ENCODE measurements at places on chromosomes 13 and 19. TPM values are rescaled to one million over a fixed set of nuclear protein-coding genes. Genes with fewer than 3 reads are reported as not detected.
A peak's percentile ranks its signal among the peaks of the same experiment; 100 is the strongest.

The IRS2 gene
- 3.1 TPM for polyA plus RNA-seq

The SERPINE3 gene
- not detected for polyA plus RNA-seq

The NTN5 gene
- polyA plus RNA-seq = not detected

The GRK1 gene
- polyA plus RNA-seq = not detected

The EDNRB gene
- polyA plus RNA-seq = 0.42 TPM

The CNN1 gene
- polyA plus RNA-seq = 30.0 TPM

The FGF21 gene
- not detected for polyA plus RNA-seq

The XRCC1 gene
- 32.4 TPM for polyA plus RNA-seq

DNA sequence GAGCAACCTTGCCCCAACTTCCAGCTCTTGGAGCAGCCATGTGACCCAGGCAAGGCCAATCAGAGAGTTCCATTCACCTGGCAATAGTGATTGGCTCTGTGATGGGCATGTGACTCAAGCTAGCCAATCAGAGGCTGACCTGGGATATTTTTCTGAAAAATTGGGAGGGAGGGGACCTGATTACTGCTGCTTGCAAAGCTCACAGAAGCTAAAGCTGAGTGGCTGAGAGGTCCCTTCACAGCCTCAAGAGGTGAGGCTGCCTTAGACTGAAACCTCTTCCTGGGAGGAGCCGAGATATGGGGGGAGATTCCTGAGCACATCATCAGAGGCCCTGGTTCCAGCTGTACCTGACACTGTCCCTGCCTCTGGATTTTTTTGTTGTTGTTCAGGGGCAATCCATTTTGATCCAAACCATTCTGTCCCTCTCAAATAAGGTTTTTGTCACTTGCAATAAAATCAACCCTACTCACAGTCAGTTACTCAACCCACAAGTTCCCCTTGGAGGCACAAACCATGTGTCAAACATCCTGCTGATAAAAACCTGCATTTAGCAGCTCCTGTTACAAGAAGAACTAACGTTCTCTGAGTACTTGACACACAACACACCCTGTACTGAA, 4.8 kb downstream of the CIB3 start:
- no peak overlapping the region for H3K4me3 ChIP-seq
- H3K27me3 ChIP-seq = no peaks in the 10 kb centered on the region
- peak; percentile 14 for DNase-seq
- H3K27ac ChIP-seq = no peak overlapping the region
- no peaks in the 10 kb centered on the region for H3K36me3 ChIP-seq

- no peak overlapping the region for H3K4me3 ChIP-seq
- DNase-seq = no peak
- H3K36me3 ChIP-seq = no peaks in the 10 kb centered on the region
- H3K27ac ChIP-seq = no peak overlapping the region
- H3K4me1 ChIP-seq = no peaks in the 10 kb centered on the region
These were observed 19.1 kb downstream of the POP4 start for GRCh38 chr19:29625186-29625651.

GRCh38 chr19:49906879-49907564, 10.3 kb upstream of the IL4I1 start:
- no peaks in the 10 kb centered on the region for H3K36me3 ChIP-seq
- no peak overlapping the region for H3K4me3 ChIP-seq
- H3K27ac ChIP-seq = no peak overlapping the region
- H3K27me3 ChIP-seq = no peaks in the 10 kb centered on the region
- no peak for DNase-seq

DNA sequence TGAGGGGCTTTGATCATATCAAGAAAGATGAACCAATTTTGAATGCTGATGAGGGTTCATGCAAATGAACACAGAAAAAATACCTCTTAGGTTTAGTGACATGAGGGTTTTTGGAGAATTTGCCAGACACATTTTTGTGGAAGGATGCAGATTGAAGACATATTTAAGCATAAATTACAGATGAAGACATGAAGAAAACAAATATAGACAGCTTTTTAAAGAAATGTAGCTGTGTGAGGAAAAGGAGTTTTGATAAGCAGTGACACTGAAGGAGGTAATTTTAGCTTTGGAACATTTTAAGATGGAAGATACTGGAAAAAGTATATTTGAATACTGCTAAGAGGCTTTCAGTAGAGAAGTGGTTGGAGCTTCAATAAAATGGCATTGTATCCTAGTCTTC, 810.8 kb upstream of the GPC6 start:
- no peak for DNase-seq
- H3K27ac ChIP-seq = no peak overlapping the region
- no peaks in the 10 kb centered on the region for H3K36me3 ChIP-seq
- H3K4me3 ChIP-seq = no peak overlapping the region
- no peaks in the 10 kb centered on the region for H3K4me1 ChIP-seq
- H3K27me3 ChIP-seq = no peaks in the 10 kb centered on the region

GRCh38 chr13:96903085-96903484, 91.2 kb downstream of the OXGR1 start:
- H3K36me3 ChIP-seq = no peaks in the 10 kb centered on the region
- no peaks in the 10 kb centered on the region for H3K4me1 ChIP-seq
- no peaks in the 10 kb centered on the region for H3K27me3 ChIP-seq
- H3K27ac ChIP-seq = no peak overlapping the region
- DNase-seq = no peak

- peaks cover 12% of the 10 kb centered on the region for H3K27me3 ChIP-seq
- H3K27ac ChIP-seq = no peak overlapping the region
- peak; percentile 63 for DNase-seq
- no peaks in the 10 kb centered on the region for H3K4me1 ChIP-seq
- H3K36me3 ChIP-seq = no peaks in the 10 kb centered on the region
These were observed 62.8 kb upstream of the CEACAM8 start for GRCh38 chr19:42657556-42657955.

- no peaks in the 10 kb centered on the region for H3K4me1 ChIP-seq
- H3K27ac ChIP-seq = no peak overlapping the region
- DNase-seq = no peak
- H3K4me3 ChIP-seq = no peak overlapping the region
- no peaks in the 10 kb centered on the region for H3K36me3 ChIP-seq
These were observed 6.2 kb downstream of the CEACAM5 start for GRCh38 chr19:41714598-41714997.

GRCh38 chr13:29239653-29240525, 355.6 kb downstream of the SLC7A1 start:
- H3K4me3 ChIP-seq = no peak overlapping the region
- H3K4me1 ChIP-seq = no peaks in the 10 kb centered on the region
- no peaks in the 10 kb centered on the region for H3K27me3 ChIP-seq

GRCh38 chr19:38907670-38908069, 4.3 kb downstream of the CCER2 start:
- H3K27me3 ChIP-seq = no peaks in the 10 kb centered on the region
- H3K4me1 ChIP-seq = no peaks in the 10 kb centered on the region
- H3K36me3 ChIP-seq = no peaks in the 10 kb centered on the region
- no peak overlapping the region for H3K4me3 ChIP-seq
- no peak overlapping the region for H3K27ac ChIP-seq

DNA sequence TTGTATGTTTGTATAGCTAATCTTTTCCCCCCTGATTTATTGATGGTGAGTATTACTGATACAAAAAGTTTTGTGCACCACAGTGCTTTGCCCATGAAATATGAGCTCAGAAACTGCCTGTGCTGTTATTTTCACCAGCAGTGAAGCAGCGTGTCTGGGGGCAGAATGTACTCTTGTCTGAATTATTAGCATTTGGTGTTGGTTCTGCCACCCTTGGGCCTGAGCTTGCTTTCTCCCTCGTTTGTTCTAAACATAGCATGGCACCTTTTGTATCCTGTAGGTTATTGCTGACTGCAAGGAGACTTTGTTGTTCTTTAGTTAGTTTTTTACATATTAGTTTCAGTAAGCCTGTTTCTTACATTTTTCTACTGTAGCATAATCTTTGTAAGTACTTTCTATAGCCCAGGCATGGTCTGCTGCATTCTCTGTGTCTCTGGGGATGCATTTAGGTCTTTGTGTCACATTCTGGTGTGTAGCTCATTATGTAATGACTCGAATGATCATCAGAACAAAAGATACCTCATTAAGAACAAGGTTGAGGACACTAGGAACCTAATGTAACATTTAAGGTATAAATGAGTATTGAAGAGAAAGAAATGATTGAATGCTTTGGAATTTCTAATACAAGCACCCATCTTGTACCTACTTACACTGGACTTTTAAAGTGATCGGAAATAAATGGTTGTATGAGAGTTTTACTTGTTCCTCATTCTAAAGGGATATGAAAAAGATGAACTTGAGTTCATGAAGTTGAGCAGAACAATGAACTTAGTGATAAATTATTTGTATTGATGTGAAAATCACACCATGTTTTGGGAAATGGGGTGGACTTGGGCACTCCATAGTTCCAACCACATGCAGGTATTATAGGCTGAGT, 50.3 kb upstream of the GPI start:
- no peak for DNase-seq
- H3K27me3 ChIP-seq = no peaks in the 10 kb centered on the region
- no peak overlapping the region for H3K4me3 ChIP-seq
- H3K27ac ChIP-seq = no peak overlapping the region
- H3K36me3 ChIP-seq = no peaks in the 10 kb centered on the region

DNA sequence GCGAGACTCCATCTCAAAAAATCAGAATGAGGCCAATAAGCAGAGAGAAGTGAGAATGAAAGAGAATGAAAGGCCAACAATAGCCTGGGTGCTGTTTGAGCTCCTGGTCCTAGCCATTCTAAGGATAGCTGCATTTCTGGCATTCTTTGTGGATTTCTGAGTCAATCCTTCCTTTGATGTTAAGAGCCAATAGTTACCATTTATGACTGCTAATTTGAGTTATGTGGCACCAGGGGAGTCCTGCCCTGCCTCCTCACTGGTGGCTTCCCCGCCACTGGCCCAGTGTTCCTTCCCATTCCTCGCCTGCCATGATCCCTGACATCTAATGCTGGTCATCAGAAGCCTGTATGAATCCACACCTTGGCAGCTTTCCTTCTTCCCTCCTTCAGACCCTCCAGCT, 991.2 kb downstream of the UQCRFS1 start:
- no peak for DNase-seq
- H3K36me3 ChIP-seq = no peaks in the 10 kb centered on the region
- H3K4me1 ChIP-seq = no peaks in the 10 kb centered on the region

DNA sequence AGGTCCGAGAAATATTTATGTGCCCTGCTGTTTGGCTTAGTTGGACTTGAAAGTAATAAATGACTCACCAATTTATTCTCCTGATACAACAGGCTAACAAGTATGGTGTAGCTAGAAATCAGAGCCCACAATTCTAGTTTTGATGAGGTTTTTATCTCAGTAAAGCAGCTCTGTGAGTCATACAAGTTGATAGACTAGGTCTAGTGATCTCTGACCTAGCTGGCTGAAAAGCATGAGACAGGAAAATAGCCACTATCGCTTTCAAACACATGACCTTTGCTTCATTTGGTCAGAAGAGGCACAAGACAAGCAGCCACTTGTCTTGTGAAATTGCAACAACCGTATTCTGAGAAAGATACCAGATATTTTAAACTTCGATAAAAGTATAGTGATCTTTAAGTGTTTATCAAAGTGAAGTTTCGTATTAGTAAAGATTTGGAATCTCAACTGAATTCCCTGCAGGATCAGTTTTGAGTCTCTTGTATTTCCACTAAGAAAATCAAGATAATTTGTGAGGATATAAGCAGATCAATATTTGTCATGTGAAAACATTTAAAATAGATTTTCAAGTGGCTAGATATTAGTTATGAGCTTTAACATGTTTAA, 126.7 kb downstream of the MAB21L1 start:
- no peak for DNase-seq
- no peak overlapping the region for H3K27ac ChIP-seq
- no peaks in the 10 kb centered on the region for H3K36me3 ChIP-seq
- H3K27me3 ChIP-seq = no peaks in the 10 kb centered on the region
- no peak overlapping the region for H3K4me3 ChIP-seq
- no peaks in the 10 kb centered on the region for H3K4me1 ChIP-seq

GRCh38 chr13:79382545-79383275, 23.3 kb downstream of the RBM26 start:
- H3K27ac ChIP-seq = no peak overlapping the region
- H3K4me1 ChIP-seq = peaks cover 12% of the 10 kb centered on the region
- H3K27me3 ChIP-seq = no peaks in the 10 kb centered on the region
- no peak for DNase-seq
- no peak overlapping the region for H3K4me3 ChIP-seq

GRCh38 chr19:14135355-14135754, 1.0 kb downstream of the ASF1B start:
- H3K36me3 ChIP-seq = no peaks in the 10 kb centered on the region
- no peak overlapping the region for H3K27ac ChIP-seq
- H3K4me1 ChIP-seq = peaks cover 16% of the 10 kb centered on the region
- peak overlapping the region; percentile 75 for H3K4me3 ChIP-seq
- H3K27me3 ChIP-seq = no peaks in the 10 kb centered on the region

DNA sequence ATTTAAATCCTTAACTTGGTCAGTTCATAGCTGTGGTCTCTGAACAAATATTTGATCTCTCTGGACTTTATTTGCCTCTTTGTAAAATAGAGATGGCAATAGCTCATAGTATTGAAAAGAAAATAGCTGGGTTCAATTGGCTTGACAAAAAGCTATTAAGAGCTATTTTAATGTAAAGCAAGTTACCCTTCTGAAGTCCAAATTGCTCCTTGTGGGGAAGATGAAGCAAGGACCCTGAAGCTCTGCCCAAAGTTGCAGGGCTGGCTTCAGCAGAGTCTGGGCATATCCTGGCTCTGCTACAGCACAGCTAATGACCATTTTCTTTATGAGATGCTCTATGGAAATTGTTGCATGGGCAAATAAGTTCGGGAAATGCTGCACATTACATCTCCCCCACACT, 484.5 kb downstream of the TDRD3 start:
- H3K4me3 ChIP-seq = no peak overlapping the region
- no peaks in the 10 kb centered on the region for H3K4me1 ChIP-seq
- H3K36me3 ChIP-seq = no peaks in the 10 kb centered on the region

DNA sequence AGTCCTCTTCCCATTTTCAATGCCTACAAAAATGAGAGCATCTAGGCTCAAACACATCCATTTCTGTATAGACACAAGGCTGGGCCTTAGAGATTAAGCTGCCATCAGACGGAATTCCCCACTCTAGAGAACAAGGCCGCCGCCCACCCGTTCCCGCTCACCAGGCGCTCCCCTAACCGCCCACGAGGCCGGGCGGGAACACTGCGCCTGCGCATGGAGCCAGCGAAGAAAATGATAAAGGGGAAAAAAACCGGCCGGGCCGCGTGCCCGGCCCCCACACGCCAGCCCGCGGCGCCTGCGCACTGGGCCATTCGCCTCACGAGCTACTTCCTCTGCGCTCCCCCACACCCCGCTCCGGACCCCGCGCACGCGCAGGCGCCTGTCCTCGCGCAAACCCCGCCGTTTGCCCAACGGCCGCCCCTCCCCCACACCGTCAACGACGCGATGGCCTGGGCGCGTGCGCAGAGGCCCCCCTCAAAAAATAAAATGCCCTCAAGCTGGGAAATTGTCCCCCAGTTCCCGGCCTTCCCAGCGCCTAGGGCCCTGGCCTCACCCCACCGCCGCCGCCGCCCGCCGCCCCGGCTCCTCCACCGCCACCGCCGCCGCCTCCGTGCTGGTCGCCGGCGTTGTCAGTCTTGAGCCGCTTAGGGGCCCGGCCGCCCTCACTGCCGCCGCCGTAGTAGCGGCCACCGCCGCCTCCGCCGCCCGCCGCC, 483 bp downstream of the HNRNPL start:
- peaks cover 13% of the 10 kb centered on the region for H3K4me1 ChIP-seq
- peak overlapping the region; percentile 97 for H3K27ac ChIP-seq
- peaks cover 30% of the 10 kb centered on the region for H3K36me3 ChIP-seq
- peak; percentile 98 for DNase-seq

GRCh38 chr19:45471931-45472562, 4.3 kb downstream of the FOSB start:
- H3K4me3 ChIP-seq = no peak overlapping the region
- H3K27me3 ChIP-seq = no peaks in the 10 kb centered on the region
- H3K27ac ChIP-seq = no peak overlapping the region
- H3K36me3 ChIP-seq = no peaks in the 10 kb centered on the region
- peak; percentile 20 for DNase-seq
- peaks cover 10% of the 10 kb centered on the region for H3K4me1 ChIP-seq

GRCh38 chr19:33089010-33089409, 8.0 kb downstream of the GPATCH1 start:
- H3K27ac ChIP-seq = no peak overlapping the region
- no peak for DNase-seq
- peaks cover 19% of the 10 kb centered on the region for H3K36me3 ChIP-seq
- no peaks in the 10 kb centered on the region for H3K4me1 ChIP-seq

All from GM23248 (cell line).